ENCODE measurements at places on chromosomes 6 and 20. TPM values are rescaled to one million over a fixed set of nuclear protein-coding genes. Genes with fewer than 3 reads are reported as not detected.

The ARG1 gene
- total RNA-seq: not detected

The PTK6 gene
- 0.29 TPM for total RNA-seq

The SLC16A10 gene
- total RNA-seq: 5.3 TPM

The SYCP2 gene
- total RNA-seq: 1.2 TPM

The GLP1R gene
- not detected for total RNA-seq

The MUCL3 gene
- not detected for total RNA-seq

The PREP gene
- 19.3 TPM for total RNA-seq

The LY6G6C gene
- not detected for total RNA-seq

The SLC32A1 gene
- not detected for total RNA-seq

The BAG2 gene
- 42.8 TPM for total RNA-seq

The LCA5 gene
- 5.8 TPM for total RNA-seq

The ZNF76 gene
- total RNA-seq: 37.4 TPM

The NRSN1 gene
- 0.11 TPM for total RNA-seq

The OPRL1 gene
- total RNA-seq: 0.83 TPM

The SNRNP48 gene
- 8.9 TPM for total RNA-seq

The TNF gene
- not detected for total RNA-seq

The RIPOR3 gene
- 15.8 TPM for total RNA-seq

The PRR18 gene
- not detected for total RNA-seq

The HLA-DMA gene
- 19.1 TPM for total RNA-seq

The RBL1 gene
- 4.3 TPM for total RNA-seq

The THBS2 gene
- total RNA-seq: 25.7 TPM

The TPX2 gene
- total RNA-seq: under 0.01 TPM

The ZNF391 gene
- 3.4 TPM for total RNA-seq

The TBC1D22B gene
- 10.2 TPM for total RNA-seq

The EIF6 gene
- 106 TPM for total RNA-seq

Measured in esophagus muscularis mucosa (tissue), 4 donors.